ENCODE measurements at places on chromosomes 7 and 10.

DNA sequence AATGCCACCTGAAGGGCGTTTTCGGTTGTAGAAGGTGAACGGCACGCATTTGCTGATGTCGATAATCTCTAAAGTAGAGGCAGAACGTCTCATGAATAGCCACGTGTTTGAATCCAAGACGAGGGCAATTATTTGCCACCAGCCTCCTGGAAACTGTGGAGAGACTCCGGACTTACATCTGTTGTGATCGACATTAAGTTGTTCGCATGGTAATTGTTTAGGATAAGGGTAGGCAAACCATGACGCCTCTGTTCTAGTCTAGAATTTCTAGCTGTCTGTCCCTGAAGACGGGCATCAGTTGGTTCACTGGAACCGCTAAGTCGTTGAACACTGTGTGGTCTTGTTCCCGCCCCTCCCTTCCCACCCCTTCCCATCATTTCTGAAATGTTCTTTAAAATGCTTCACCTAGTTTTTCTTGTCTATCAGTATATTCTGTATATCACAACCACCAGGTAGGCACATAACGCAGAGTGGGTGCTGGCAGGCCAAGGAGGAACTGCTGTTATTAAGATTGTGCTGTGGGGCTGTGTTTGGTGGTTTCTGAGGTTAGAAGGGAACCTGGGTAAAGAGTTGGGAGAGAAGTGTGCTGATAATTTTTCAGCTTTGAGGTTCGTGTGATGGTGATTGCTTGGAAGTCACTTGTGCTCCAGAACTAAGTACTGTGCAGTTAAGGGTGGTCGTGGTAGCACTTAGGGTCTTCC, 1.2 kb downstream of the UBE3C start:
- no peak for DNase-seq

DNA sequence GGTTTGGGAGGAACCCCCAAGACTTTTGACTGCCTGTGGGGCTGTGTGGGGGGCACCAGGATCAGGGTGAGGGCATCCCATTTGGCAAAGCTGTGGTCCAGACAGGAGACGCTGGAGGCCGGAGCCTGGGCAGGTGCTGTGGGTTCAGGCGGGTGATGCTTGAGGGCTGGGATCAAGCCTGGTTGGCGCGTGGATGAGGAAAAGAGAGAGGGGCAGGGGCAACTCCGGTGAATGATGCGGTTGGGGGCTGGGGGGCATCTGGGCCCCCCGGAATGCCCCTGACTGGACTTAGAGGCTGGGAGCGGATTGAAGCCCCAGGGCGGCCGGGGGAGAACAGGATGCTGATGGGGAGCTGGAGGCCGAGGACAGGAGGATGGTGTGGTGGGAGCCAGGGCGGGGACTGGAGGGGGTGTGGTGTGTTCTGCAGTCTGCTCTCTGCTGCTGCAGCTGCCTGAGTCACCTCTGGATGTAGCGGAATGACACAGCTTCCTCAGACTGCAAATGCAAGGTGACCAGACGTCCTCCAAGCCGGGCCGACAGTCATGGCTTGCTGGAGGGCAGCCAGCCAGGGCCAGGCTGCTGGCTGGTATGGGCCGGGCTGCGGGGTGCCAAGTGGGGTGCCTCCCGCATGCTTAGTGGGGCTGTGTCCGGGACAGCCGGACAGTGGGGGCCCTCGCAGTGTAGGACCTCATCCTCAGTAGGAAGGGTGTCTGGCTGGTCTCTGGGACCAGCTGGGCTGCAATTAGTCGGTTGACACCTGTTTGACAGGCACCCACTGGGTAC, 3.2 kb downstream of the MAFK start:
- DNase-seq, result no peak

DNA sequence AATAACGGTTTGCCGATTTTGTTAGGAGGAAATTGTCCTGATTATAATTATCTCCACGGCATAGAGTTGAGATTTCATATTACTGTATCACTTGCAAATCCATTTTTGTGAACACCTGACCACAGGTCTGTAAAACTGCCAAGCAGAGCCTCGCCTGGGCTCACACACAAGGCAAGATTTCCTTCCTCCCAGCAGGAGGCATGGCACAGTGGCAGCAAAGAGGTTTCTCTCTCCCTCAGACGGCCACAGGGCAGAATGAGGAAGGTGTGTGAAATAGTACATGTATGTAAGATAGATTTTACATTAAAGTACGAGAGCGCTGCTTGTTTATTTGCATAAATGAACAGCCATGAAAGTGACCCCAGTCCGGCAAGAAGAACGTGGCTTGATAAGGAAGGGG, 130.1 kb downstream of the CELF2 start:
- DNase-seq, result no peak

DNA sequence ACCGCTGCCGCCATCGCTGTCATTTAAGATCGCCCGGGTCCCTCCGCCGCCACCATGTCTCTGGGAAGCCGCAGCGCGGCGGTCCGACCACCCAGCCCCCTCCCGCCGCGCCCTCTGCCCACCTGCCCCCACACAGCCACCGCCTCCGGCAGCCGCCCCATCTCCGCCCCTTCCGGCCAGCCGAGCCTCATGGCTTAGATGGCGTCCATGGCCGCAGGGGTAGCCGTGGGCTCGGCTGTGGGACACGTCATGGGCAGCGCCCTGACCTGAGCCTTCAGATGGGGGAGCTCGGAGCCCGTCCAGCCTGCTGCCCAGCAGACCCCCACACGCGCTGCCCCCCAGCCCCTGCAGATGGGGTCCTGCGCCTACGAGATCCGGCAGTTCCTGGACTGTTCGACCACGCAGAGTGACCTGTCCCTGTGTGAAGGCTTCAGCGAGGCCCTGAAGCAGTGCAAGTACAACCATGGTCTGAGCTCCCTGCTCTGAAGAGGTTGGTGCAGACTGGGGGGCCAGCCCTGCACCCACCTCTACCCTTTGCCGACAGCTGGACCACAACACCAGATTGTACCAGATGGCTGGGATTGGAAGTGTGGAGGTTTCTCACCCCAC, 38.0 kb upstream of the TARP start:
- DNase-seq, result no peak

- DNase-seq, result no peak
Measured at GRCh38 chr7:17339952-17340351, 41.5 kb downstream of the AHR start.

- DNase-seq, result no peak
Measured at GRCh38 chr10:25966844-25967243, 32.8 kb downstream of the MYO3A start.

DNA sequence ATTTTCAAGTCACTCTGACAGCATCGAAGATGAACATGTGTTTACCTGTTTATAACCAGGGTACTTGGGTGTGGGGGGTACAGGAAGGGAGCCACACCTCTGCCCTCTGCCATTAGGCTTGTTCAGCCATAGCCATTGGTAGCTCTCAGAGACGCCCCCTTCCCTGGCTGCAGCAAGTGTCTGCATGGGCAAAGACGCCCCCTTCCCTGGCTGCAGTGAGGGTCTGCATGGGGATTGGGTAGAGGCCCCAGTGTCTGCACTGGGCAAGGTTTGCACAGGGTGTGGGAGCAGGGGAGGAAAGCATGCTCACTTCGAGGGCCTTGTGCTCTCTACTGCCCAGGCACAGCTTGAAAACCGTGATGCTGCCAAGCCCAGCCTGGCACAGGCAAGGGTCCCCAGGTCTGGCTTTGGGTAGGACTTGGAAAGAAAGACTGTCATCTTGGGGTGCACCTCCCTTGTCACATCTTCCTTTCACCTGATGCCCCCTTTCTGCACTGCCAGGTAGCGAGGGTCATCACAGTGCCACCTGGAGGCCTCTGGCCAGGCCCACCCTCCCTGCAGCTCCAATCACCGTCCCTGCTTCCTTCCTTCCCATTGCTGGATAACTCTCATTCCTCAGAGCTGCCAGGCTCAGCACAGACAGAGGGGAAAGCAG, 3.7 kb downstream of the TMEM225B start:
- DNase-seq, result no peak

DNA sequence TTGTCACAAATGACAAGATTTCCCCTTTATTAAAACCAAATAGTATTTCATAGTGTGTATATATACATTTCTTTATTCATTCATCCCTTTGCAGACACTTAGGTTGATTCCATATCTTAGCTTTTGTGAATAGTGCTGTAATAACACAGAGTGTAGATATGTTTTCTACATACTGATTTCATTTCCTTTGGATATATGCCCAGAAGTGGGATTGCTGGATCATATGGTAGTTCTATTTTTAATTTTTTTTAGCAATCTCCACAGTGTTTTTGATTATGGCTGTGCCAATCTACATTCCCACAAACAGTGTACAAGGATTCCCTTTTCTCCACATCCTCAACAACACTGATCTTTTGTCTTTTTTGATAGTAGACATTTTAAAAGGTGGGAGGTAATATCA, 46.4 kb downstream of the CSTF2T start:
- DNase-seq, result no peak

- DNase-seq, result no peak
Measured at GRCh38 chr7:85774986-85775385, 588.1 kb upstream of the SEMA3D start.

DNA sequence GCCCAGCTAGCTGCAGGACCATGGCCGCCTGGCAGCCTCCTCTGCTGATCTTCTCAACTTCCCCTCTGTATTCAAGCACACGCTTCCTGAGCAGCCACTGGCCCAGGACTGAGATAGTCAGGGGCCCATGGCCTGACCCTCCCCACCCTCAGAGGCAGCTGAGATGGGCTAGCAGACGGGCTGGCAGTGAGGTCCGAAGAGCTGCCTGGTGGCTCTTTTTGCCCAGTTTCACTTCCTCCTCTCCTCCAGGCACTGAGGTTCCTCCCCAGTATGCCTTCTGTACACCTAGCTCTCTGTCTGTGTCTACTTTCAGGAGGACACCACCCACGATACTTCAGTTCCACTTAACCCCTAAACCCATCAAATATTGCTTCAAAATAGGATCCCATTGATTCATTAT, 395.6 kb downstream of the TNS3 start:
- DNase-seq, result no peak

- no peak for DNase-seq
Measured at GRCh38 chr7:121262221-121262620, 66.6 kb upstream of the WNT16 start.

GRCh38 chr7:36072620-36073019, 80.4 kb upstream of the EEPD1 start:
- no peak for DNase-seq

- no peak for DNase-seq
Measured at GRCh38 chr7:28361551-28361950, 50.8 kb upstream of the CREB5 start.

DNA sequence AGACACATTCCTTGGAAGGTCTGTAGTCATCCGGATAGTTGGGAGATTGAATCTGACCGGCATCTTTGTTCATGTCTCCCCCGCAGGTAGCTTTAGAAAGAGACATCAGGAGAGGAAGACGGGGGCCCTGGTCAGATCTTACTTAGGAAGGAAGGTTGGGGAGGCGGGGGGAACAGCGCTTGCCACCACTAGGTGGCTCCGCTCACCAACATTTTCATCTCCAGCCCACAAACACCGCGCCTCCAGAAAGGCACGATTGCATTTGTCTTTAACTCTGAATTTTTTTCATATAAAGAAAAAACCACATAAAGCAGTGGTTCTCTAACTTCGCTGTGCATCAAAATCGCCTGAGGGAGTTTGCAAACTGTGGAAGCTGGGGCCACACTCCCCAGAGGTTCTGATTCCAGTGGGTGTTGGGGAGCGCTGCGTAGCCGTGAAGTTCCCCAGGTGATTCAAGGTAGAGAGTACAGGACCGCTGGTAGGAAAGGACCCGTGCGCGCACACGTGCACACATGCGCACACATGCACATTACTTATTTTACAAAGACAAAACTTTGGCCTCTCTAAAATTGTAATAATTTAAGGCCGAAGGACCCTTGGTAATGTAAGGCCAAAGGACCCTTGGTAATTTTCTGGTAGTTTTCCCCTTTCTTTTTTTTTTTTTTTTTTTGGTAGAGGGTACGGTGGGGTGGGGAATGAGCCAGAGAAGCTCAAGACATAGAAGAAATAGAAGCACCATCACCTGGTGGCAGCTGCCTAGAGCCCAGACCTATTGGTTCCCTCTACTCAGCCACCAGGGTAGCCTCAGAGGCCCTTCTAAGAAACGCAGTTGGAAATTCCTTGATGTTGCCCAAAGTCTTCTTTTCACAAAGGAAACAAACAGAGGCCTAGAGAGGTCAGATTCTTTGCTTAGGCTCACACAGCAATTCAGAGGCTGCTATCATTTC, 37.4 kb upstream of the OPALIN start:
- peak; percentile 74 for DNase-seq

DNA sequence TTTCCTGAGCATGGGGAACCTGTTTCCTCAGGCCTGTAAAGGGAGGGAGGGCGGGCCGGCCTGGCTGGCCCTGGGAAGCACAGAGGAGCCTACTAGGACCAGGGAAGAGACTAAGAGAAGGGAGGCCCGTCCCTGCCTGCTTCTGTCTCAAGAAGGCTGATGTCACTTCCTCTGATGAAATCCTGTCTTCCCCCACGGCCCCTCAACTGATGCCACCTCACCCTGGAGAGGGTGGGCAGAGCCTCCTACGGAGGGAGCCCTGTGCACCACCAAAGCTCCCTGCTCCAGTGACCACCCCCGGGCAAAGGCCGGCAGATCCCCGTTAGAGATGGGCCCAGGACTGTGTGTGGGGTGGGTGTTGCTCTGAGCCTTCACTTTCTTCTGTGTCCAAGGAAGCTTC, 1.0 kb upstream of the PILRA start:
- no peak for DNase-seq

GRCh38 chr7:134710511-134710853, 63.8 kb downstream of the BPGM start:
- no peak for DNase-seq

DNA sequence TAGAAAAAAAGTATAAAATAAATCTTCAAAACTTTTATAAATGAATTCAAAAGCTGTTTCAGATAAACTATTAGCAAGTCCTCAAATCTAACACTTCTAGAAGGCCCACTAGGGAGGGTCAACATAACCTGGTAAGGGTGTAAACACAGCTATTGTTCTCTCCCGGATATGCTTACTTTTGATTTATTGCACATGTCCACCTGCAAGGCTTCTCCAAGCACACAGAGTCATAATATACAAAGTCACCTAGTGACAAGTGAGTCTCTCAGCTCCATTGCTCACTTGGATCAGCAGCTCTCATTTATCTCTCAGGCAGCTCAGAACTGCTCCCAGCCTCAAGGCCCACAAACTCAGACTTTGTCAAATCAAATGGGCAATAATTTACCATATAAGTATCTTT, 44.0 kb upstream of the COL1A2 start:
- no peak for DNase-seq
